ENCODE measurements at places on chromosomes 12 and 14.

DNA sequence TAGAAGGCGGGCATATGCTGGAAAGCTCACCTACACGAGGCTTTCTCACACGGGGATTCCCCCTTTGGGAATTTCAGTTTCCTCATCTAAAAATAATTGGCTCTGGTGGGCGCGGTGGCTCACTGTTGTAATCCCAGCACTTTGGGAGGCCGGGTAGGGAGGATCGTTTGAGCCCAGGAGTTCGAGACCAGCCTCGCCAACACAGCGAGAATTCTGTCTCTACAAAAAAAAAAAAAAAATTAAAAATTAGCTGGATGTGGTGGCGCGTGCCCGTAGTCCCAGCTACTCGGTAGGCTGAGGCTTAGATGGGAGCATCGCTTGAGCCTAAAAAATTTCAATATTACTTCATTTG is 400 bp upstream of the NDUFA12 start:
- no peak for DNase-seq

GRCh38 chr14:81164167-81164774 is 56.5 kb downstream of the GTF2A1 start:
- no peak for DNase-seq

DNA sequence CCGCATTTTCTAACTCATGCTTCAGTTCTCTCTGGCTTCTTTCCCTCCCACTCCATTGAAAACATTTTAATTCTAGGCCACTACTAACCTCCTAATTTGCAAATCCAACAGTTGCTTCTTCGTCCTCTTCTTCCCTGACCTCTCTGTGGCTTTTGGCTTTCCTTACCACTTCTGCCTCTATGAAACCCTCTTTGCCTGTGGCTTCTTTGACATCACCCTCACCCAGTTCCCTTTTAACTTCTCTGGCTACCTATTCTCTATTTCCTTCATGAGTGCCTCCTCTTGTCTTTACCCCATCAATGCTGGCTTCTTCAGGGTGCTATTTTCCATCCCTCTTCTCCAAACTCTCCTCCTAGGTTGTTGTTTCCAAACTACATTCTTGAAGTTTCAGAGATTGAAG is 4.4 kb upstream of the HCFC2 start:
- DNase-seq: no peak

DNA sequence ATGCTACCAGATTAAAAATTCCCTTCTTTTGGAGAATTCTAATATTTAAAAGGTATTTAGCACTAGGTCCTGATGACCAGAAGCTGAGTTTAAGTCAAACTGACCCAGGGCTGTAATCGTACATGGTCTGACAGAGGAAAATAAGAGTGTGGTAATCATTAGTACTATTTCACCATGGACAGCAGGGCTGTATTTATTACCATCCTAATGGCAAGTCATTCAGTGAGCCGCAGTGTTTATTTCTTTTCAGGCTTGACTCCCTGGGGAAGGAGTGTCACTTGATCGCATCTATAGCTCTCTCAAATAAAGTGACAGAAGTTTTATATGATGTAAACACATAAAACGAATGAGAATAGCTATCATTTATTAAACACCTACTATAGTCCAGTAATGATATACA is 261.8 kb downstream of the BTG1 start:
- no peak for DNase-seq

- DNase-seq: no peak
Observed at GRCh38 chr14:101131451-101131916, 228.0 kb upstream of the RTL1 start.

DNA sequence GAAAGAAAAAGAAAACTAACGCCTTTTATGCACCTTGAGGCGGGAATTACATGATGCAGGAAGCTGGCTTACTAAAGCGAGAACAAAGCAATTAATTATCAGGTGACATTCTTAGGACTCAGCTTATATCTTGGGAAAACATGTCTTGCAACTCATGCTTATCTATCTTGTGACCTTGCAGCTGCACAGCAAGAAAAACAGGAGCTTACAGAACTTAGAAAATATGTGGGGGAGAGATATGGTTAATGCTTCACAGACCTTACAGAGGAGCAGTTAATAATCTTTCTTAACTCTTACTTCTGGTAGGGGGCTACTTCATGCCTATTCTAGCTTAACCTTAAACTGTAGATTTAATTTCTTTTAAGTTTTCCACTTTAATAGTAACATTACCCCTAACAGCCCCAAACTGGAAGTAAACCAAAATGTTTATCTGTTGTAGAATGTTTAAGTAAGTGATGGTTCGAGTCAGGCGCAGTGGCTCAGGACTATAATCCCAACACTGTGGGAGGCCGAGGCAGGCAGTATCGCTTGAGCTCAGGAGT is 13.2 kb upstream of the OR11G2 start:
- DNase-seq: no peak

DNA sequence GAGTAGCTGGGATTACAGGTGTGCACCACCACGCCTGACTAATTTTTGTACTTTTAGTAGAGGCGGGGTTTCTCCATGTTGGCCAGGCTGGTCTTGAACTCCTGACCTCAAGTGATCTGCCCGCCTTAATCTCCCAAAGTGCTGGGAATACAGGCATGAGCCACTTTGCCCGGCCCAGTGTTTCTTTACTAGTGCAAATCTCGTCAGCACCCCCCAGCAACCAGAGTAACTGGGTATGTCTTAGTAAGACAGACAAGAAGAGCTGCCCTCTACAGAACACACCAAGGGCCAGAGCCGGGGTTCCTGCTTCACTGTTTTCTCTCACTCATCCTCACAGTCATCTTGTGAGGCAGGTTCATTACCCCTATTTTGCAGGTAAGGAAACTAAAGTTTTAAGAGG is 78.5 kb upstream of the GPR68 start:
- DNase-seq: no peak

DNA sequence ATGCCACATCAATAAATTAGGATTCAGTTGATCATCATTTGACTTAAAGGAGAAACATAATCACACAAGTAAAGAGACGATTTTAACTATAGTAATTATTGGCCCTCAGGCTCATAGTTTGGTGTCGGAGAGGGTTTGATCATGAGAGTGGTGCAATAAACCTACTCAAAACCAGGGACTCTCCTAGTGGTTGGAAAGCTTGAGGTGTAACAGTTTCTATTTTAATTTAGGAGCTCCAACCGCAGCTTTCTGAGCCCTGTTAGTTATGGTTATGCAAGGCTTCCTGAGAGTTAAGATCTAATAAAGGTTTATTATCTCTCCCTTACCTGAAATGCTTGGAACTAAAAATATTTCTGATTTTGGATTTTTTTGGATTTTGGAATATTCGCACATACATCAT is 36.4 kb downstream of the TMTC2 start:
- DNase-seq: no peak

DNA sequence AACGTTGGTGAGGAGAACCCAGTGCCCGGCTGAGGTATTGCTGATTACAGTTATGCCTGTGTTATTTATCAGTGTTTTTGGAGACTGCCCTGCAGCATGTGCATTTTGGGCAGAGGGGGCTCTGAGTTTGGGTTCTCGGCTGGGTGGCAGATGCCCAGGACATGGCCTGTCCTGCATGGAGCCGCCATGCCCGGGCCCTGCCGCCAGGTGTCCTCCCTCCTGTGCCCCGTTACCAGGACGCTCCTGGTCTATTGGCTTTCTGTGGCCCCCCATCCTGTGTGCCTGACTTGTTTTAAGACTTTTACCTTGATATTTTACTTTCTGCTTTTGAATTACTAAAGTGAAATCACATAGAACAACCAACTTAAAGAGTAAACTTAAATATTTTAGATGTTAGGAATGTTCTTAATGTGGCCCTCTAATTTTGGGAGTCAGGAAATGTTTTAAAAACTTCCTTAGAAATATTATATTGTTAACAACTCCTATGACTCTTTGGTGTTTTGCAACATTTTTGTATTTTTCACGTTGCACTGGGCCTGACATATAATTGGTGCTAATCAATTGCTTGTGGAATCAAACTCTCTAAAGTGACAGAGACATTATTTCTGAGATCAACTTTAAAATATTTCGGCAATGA is 51.8 kb downstream of the PRIMA1 start:
- DNase-seq: no peak

GRCh38 chr12:130530429-130530828 is 185.7 kb downstream of the RIMBP2 start:
- DNase-seq: no peak

GRCh38 chr12:31999692-32000091 is 40.5 kb downstream of the RESF1 start:
- DNase-seq: no peak

DNA sequence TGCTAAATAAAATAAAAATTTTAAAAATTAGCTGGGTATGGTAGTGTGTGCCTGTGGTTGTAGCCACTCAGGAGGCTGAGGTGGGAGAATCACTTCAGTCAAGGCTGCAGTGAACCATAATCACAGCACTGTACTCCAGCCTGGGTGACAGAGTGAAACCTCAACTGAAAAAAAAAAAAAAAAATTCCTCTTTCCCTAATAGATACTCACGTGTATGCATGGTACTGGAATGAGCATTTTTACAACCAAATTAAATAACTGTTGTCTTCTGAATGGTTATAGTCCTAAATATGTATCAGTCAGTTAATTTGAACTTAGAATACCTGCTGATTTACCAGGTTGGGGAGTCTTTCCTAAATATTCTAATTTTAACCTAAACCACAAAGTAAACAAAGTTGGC is 98.3 kb upstream of the ATF1 start:
- no peak for DNase-seq

Measured in stimulated activated CD4-positive, alpha-beta T cell treated with anti-CD3 and anti-CD28 coated beads, Interleukin-15, amount 100 ng/mL, for 1 hour (primary cell).